Osteocyte (in vitro differentiated cells): ENCODE measurements at places on chromosomes 7 and 10. TPM values are rescaled to one million over a fixed set of nuclear protein-coding genes. Genes with fewer than 3 reads are reported as not detected.

Gene SFRP4
- 0.16 TPM in 1 of 2 replicates, not detected in the other for total RNA-seq

DNA sequence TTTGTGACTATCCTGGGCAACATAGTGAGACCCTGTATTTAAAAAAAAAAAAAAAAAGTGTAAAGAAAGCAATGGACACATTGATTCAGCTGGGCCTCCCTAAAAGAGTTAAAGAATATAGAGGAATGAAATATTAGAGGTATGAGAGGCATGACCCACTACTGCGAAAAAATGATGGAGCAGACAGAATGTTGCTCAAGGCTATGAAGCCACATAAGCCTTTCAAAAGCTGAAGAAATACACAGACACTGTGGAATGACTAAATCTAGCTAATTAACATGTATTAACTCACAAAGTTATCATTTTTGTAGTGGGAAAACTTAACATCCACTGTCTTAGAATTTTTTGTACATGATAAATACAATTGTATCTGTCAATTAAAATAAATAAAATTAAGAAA is 107.3 kb downstream of the HGF start:
- no peaks in the 10 kb centered on the region for H3K27me3 ChIP-seq
- no peak for DNase-seq
- peaks cover 23% of the 10 kb centered on the region for H3K36me3 ChIP-seq
- H3K27ac ChIP-seq, result peak overlapping the region; percentile 88
- H3K4me1 ChIP-seq, result peaks cover 75% of the 10 kb centered on the region

DNA sequence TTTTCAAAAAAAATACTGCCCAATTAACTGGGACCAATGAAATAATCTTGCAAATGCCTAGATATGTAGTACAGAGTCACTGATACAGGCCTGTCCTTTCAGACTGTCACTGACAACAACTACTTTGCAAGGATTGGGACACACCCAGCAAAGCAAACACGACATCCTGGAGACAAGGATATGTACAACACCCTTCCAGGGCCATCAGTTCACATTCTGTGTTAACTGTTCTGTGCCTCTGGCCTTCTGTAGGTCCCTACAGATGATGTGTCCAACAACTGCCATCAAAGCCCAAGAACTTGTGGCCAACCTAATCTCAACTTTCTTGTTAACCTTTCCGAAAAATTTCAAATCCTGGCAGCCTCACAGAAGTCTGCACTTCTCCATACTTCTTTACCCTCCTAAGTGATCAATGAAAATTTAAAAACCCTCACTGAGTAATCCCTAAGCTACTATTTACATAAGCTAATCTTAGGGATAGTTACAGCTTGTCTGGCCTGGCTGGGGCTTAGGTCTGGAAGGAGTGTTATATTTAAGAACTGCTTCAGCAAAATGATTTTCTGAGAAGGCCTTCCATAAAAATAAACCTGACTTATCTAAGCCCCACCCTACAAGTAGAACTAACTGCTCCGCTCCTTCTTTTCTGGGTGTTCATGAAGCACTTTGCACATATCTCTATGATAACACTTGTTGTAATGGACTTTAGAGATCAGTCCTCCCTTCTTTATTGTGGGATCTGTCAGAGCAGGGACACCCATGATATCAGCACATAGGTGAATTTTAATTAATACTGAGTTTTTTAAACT is 21.0 kb downstream of the COBL start:
- no peak overlapping the region for H3K27ac ChIP-seq
- H3K4me1 ChIP-seq, result no peaks in the 10 kb centered on the region
- no peak for DNase-seq
- no peaks in the 10 kb centered on the region for H3K36me3 ChIP-seq

DNA sequence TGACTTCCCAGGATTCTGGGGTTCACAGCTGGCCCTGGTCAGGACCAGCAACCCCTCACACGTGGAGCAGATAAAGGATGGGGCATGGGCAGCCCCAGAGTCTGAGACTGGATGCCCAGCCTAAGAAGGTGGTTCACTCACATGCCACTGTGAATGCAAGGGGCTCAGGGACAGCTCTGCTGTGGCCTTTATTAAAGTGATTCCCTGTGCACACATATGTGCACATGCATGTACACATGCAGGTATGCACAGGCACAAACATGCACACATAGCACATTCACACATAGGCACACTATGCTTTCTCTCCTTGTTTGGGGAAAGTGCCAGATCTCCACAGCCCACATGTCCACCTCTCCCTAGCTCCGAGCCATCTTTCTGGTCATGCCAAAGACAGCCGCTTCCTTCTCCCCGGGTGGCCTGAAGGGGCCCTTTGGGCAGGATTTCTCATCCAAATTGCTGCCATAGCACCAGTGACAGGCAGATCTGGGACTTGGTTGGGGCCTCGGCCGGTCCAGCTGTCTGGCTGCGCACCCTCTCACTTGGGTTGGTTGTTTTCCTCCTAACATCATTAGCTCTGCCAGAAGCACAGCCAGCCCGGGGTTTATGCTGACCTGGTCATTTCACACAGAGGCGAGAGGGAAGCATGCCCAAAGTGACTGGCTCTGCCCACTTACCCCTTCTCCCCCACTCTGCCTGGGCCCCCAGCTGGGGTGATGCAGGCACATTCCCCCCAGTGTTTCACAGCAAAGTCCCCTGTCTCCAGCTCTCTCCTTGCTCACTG is 1.4 kb downstream of the GCK start:
- H3K36me3 ChIP-seq, result no peaks in the 10 kb centered on the region
- no peak overlapping the region for H3K4me3 ChIP-seq
- peaks cover 16% of the 10 kb centered on the region for H3K4me1 ChIP-seq
- no peak overlapping the region for H3K27ac ChIP-seq
- peak; percentile 80 for DNase-seq
- peaks cover 21% of the 10 kb centered on the region for H3K27me3 ChIP-seq

DNA sequence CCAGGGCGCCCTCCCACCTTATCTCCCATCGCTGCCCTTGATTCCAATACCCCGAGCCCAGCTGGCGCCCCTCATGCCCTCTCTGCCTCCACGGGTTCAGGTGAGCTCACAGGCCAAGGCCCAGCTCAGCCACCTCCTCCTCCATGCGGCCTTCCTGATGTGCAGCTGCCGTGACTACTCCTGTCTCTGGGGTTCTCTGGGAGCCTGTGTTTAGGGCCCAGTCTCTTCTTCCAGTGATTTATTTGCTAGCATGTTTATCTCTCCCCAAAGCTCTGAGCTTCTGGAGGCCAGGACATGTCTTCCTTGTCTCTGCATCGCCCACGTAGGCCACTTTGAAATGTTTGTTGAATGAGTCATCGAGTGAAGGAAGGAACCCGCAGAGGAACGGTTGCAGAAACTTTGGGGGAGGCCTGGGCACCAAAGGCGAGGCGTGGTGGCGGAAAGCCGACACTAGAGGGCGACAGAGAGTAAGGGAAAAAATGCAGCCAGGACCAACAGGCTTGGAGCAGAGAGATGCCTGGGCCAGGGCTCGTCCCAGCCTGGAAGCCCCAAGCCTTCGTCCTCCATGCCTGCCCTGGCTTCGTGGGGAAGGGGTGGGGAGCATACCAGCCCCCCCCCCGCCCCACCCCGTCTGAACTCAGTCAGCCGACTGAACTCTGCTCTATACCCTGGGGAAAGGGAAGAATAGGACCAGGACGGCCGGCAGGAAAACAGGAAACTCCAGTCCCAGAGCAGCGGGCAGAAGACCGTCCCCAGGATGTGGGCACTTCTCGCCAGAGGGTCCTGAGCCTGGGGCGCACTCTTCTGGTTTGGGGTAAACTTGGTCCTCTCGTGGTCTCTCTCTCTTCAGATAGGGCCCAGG is 10.9 kb upstream of the HSPB1 start:
- H3K4me3 ChIP-seq, result peak overlapping the region; percentile 60
- H3K4me1 ChIP-seq, result peaks cover 37% of the 10 kb centered on the region
- peak overlapping the region; percentile 96 for H3K27ac ChIP-seq
- DNase-seq, result peak; percentile 98
- H3K27me3 ChIP-seq, result no peaks in the 10 kb centered on the region
